ENCODE measurements at places on chromosomes 12 and 14. TPM values are rescaled to one million over a fixed set of nuclear protein-coding genes. Genes with fewer than 3 reads are reported as not detected.

FAM186B gene
- 0.13 TPM for total RNA-seq

PFDN5 gene
- total RNA-seq = 426 TPM

POC1B gene
- 13.2 TPM for total RNA-seq

P3H3 gene
- 22.6 TPM for total RNA-seq

SSPN gene
- 0.39 TPM for total RNA-seq

PPP1R13B gene
- total RNA-seq = 14.7 TPM

AICDA gene
- not detected for total RNA-seq

USP44 gene
- 4.2 TPM for total RNA-seq

BRAP gene
- 12.6 TPM for total RNA-seq

MGST1 gene
- total RNA-seq = 9.7 TPM

ATL1 gene
- 0.90 TPM for total RNA-seq

PRB3 gene
- not detected for total RNA-seq

CARMIL3 gene
- total RNA-seq = under 0.01 TPM

ULK1 gene
- 16.2 TPM for total RNA-seq

LGR5 gene
- not detected for total RNA-seq

GLS2 gene
- 0.13 TPM for total RNA-seq

MEG3 gene
- total RNA-seq = 10.1 TPM

PIWIL1 gene
- total RNA-seq = not detected

CCDC196 gene
- total RNA-seq = not detected

KLHL33 gene
- total RNA-seq = under 0.01 TPM

REC8 gene
- total RNA-seq = 1.7 TPM

NPFF gene
- total RNA-seq = not detected

PTPRR gene
- total RNA-seq = under 0.01 TPM

FAM161B gene
- 1.2 TPM for total RNA-seq

GDF11 gene
- 1.3 TPM for total RNA-seq

KRT72 gene
- total RNA-seq = not detected

LYZ gene
- total RNA-seq = not detected

ZFYVE1 gene
- 12.7 TPM for total RNA-seq

TAS2R31 gene
- total RNA-seq = 2.3 TPM

PIANP gene
- total RNA-seq = not detected

BCL11B gene
- under 0.01 TPM for total RNA-seq

LRP1-AS gene
- total RNA-seq = not detected

CLEC2B gene
- total RNA-seq = 53.5 TPM

CLEC4D gene
- total RNA-seq = not detected

NANOG gene
- total RNA-seq = not detected

ADAMTS20 gene
- total RNA-seq = not detected

RND1 gene
- total RNA-seq = 6.1 TPM

CDC42BPB gene
- 89.3 TPM for total RNA-seq

ASIC1 gene
- total RNA-seq = not detected

RPL10L gene
- not detected for total RNA-seq

LRTM2 gene
- not detected for total RNA-seq

TMEM119 gene
- total RNA-seq = not detected

GRIP1 gene
- total RNA-seq = under 0.01 TPM

KCNMB4 gene
- 0.39 TPM for total RNA-seq

Data from dermis microvascular lymphatic vessel endothelial cell (primary cell).